ENCODE measurements at places on chromosomes 1 and 21.

GRCh38 chr1:205481629-205482151 is 22.8 kb upstream of the CDK18 start:
- DNase-seq, result peak; percentile 78

- DNase-seq, result peak; percentile 38
Observed at GRCh38 chr21:45276596-45276995, 11.1 kb downstream of the POFUT2 start.

DNA sequence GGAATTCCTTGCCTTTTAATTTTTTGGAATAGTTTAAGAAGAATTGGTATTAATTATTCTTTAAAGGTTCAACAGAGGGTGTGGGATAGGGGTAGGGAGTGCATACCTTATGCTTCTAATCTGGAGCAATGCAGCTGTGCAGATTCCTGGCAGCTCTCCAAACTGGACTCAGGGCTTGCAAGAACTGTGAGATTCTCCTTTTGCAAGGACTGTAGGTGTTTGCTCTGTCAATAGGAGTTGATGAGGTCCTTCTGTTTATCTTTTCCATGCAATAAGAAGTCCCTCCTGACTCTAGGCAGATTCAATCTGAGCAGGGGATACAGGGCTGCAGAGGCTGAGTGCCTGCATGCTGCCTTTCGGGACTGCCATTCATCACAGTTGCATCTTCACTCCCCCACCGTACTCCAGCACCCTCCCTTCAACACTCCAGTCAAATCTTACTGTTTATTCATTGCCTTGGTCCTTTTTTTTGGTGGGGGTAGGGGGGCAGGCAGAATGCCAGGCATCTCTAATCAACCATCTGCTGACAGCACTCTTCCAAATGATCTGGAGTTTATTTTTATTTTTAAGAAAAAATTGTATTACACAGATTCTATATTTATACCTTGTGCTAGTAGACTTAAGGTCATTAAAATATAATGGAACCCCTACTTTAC is 122.3 kb downstream of the DISC1 start:
- no peak for DNase-seq

DNA sequence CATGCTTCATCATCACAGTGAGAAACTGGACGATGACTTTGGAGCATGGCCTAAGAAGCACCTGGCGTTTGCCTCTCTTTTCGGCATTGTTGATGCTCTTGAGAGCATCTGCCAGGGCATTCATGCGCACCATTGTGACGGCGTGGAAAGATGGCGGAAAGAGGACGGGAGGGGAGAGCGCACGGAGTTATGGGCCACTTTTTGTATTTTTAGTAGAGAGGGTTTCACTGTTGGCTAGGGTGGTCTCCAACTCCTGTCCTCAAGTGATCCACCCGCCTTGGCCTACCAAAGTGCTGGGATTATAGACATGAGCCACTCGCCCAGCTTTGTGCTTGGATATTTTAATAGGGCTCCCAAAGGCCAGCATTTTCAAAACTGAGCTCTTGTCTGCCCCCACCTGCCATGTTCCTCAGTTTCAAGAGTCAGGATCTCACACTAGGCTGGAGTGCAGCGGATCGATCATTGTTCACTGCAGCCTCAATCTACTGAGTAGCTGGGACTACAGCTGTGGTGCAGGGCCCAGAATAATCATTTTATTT is 5.3 kb downstream of the RPS8 start:
- no peak for DNase-seq

DNA sequence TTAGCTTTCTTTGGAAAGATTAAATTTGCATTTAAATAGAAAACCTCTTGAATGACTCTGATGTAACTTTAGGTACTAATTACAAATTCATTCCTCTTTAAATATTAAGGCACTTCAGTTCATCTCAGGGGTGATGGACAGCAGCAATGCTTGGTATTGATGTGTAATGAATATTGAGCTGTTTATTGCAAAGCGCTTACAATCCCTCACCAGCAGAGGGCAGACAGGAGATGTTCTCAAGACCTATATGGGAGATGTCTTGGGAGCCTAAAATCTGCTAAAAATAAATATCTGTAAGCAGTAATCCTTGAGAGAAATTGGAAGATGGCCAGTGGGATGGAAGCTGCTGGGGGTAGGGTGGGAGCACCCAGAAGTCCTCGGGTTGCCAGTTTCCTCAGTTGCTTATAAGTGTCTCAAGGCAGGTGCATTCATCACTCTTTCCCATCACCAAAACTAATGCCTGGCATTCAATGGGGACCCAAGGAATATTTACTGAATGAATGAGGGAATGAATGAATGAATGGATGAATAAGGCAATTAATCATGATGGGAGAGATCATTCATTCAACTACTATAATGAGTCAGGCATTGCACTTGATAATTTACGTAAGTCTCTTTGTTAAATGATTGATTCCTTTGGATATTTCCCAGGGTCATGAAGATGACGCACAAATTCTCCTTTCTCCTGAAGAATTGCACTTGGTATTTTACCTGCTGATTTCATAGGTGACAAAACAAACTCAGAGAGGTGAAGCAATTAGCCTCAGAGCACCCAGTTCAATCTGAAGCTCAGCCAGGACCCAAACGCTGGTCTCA is 2.3 kb downstream of the KLHDC8A start:
- DNase-seq, result no peak

- no peak for DNase-seq
Observed at GRCh38 chr1:200379432-200379757, 30.4 kb downstream of the ZNF281 start.

DNA sequence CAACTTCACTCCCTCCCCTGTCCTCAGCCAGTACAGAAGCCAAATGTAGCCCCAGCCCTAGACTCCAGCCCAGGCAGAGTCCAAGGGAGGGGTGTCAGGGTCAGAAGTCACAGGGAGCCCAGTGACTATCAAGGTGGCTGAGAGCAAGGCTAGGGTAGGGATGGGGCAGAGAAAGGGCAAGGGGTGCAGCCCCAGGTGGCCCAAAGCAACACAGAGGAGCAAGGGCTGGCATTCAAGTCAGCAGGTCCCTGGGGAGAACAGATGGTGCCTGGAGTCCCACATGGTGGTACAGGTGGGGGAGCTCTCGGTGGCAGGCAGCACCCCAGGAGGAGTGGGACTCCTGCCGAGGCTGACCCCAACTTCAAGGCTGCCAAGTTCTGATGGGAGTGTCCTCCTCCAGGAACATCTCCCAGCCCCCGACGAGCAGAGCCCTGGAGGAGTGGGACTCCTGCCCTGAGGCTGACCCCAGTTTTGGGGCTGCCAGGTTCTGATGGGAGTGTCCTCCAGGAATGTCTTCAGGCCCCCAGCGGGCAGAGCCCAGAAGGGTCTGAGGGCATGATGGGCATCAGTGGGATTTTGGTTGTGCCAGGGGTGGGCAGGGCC is 3.7 kb upstream of the DVL1 start:
- DNase-seq, result no peak

GRCh38 chr1:56374026-56374974 is 205.1 kb downstream of the PLPP3 start:
- no peak for DNase-seq

DNA sequence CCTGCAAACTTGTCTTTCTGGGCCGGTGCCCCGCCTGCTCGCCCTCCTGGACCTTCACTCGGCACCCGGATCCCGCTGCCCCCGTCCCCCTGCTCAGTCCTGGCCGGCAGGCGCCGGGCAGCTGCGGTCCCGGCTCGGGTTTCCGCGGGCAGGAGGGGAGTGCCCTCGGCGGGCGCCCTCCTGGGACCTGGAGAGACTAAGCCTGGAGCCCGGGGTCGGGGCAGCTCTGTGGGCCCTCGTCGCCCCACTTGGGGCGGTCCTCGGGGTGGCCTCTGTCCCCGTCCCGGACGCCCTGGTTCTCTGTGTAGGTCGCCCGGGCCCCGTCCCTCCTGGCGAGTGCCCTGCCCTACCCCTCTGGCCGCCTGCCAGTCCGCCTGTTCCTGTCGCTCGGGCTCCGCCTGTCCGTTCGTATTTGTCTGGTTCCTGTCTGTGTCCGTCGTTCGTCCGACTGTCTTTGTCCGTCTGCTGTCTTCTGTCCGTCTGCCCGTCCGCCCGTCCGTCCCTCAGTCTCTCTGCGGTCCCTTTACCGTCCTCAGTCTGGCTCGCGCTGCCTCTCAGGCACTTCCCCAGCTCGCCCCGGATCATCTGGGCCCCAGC is 490 bp downstream of the SERINC2 start:
- DNase-seq, result peak; percentile 77

All from ecto neural progenitor cell (in vitro differentiated cells).